ENCODE measurements at places on chromosomes 1 and 21.

DNA sequence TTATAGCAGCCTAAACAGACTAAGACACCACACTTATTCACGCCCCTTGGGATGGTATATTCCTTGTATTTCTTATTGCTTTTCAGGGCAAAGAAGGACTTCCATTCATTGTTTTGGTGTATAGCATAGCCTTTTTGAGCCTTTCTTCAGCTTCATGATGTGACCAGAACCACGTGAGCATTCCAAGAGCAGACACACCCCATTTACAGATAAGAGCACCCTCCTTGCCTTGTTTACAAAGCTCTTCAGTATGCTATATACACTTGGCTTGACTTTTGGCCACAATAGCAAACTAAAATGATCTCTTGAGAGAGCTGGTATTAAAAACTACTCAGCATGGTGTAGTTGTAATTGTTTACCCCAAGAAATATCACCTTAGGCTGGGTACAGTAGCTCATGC lies 78.7 kb downstream of the PIK3R3 start:
- DNase-seq, result no peak

- no peak for DNase-seq
These were observed 18.4 kb downstream of the PRXL2B start for GRCh38 chr1:2604844-2605508.

- DNase-seq, result no peak
These were observed 214.5 kb downstream of the PATJ start for GRCh38 chr1:61956784-61957183.

- DNase-seq, result no peak
These were observed 605.0 kb upstream of the PKN2 start for GRCh38 chr1:88079036-88079435.

DNA sequence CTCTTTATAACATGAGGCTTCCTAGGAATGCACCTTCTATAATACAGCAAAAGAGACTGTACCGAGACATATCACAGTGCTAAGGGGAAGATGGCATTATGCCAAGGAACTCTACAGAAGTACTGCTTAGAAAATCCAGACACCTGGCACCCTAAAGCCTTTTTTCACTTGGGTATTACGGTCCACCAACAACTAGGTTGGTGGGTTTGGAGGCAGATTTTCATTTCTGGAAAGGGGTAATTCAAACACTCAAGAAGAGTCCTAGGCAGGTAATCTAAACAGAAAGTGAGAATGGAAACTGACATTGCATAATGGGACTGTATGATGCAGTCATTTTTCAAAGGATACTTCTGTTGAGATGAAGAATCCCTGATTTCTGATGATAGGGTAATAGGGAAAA lies 19.6 kb downstream of the SCMH1 start:
- peak; percentile 25 for DNase-seq

DNA sequence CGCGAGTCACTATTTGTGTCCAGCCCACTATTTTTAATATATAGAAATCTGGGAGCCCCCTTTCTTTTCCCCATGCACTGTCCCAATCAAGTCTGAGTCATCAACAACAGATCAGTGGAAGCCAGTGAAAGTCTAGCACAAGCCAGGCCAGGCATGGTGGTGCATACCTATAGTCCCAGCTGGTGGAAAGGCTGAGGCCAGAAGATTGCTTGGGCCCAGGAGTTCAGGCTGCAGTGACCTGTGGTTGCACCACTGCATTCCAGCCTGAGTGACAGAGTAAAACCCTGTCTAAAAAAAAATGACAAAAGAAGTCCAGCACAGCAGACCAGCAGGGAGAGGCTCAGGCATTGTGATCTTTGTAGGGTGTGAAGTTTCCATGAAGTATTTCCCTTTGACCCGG lies 9.0 kb upstream of the RPL5 start:
- no peak for DNase-seq

DNA sequence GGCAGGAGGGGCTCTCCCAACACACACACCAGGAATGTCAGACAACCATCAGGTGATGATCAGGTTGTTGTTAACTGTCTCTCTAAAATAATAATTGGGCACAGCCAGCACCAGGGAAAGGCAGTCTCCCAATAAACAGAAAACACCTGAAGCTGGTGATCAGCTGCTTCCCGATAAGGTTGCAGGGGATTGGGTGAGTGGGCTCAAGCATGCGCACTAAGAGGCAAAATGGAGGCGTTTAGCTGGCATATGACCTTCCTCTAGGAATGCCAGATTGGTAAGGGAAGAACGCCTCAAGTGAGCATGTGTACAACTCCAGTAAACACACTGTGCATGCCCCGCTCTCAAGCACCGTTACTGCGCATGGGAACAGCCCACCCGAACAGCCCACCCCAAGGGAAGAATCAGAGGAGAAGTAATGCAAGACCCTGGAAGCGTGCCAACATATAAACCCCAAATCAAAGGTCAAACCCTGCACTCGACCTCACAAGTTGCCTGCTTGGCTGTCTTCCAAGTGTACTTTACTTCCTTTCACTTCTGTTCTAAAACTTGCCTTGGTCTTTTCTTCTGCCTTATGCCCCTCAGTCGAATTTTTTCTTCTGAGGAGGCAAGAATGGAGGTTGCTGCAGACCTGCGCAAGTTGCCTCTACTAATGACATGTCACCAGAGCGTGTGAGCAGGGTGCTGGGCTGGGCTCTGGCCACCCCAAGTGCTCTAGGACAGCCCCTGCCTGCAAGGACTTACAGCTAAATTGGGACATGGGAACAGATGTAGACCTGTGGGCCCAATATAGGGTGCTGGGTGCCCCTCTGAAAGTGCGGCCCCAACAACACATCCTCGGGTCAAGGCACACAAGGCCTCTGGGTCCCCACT lies 200.8 kb downstream of the RHOU start:
- no peak for DNase-seq

GRCh38 chr1:25062621-25063255 lies 132.7 kb upstream of the RUNX3 start:
- no peak for DNase-seq

GRCh38 chr21:36316872-36317484 lies 3.0 kb upstream of the MORC3 start:
- no peak for DNase-seq

GRCh38 chr1:10734962-10735544 lies 61.4 kb downstream of the CASZ1 start:
- no peak for DNase-seq

DNA sequence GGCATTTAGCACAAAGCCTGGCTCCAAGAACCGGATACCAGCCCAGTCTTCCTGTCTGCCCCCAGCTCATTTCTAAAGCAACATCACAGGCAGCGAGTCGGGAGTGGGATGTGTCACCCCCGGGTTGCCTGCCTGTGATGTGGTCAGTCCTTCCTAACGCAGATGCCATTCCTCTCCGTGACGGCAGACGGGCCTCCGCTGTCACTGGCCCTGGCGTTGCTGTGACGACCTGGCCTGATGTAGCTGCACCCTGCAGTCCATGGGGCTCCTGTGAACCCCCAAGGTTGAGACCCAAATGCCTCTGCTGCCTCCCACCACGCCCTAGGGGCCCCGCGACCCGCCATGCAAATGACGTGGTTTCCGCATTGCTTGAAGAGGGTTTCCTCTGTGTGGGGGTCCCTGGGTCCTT lies 12.3 kb downstream of the TNFRSF1B start:
- no peak for DNase-seq

DNA sequence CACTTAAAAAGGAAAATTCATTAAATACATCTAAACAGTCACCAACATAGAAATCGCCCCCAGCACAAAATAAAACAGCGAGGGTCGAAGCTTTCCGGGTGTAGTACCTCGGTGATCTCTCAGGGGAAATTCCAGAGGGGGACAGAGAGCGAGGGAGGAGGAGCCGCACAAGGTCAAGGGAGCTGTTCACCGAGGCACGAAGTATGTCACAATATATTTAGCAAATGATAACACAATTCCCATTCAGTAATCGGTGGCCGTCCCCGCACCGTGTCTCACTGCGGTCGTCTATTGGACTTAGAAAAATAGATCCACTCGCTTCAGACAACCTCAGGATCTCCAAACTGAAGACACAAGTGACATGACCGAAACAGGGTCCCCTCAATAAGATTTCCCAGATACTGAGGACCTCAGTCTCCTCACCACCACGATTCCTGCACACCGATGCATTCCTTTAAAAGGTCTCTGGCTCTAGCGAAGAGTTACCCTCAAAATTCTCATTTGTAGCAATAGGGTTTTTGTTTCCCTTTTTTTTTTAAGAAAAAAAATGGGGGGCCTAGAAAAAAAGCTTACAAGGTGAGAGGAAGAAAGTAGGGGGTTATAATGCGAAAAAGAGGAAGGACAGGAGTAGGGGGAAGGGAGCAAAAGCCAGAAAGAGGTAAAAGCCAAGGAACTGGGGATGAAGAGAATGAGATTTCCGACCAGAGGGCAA lies 1.1 kb downstream of the LPGAT1 start:
- peak; percentile 37 for DNase-seq

- peak; percentile 71 for DNase-seq
These were observed 52.1 kb downstream of the GPR161 start for GRCh38 chr1:168084396-168085231.

DNA sequence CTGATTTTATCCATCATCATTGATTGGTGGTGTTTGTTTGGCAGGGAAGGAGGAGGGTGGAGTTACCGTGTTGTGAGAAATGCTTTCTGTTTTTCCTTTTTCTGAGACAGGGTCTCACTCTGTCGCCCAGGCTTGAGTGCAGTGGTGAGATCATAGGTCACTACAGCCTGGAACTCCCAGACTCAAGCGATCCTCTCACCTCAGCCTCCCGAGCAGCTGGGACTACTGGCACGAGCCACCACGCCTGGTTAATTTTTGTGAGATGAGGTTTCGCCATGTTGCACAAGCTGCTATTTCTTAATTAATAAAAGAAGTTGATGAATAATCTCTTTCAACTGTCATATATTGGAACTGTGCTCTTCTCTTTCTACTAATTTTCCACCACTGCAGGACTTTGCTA lies 44.3 kb downstream of the HUNK start:
- DNase-seq, result no peak

GRCh38 chr21:15054606-15055239 lies 10.1 kb downstream of the NRIP1 start:
- DNase-seq, result no peak
